ENCODE measurements at places on chromosomes 4 and X. TPM values are rescaled to one million over a fixed set of nuclear protein-coding genes. Genes with fewer than 3 reads are reported as not detected.

EDA2R gene
- total RNA-seq = 0.89 TPM

RBM41 gene
- 13.8 TPM for total RNA-seq

DNA sequence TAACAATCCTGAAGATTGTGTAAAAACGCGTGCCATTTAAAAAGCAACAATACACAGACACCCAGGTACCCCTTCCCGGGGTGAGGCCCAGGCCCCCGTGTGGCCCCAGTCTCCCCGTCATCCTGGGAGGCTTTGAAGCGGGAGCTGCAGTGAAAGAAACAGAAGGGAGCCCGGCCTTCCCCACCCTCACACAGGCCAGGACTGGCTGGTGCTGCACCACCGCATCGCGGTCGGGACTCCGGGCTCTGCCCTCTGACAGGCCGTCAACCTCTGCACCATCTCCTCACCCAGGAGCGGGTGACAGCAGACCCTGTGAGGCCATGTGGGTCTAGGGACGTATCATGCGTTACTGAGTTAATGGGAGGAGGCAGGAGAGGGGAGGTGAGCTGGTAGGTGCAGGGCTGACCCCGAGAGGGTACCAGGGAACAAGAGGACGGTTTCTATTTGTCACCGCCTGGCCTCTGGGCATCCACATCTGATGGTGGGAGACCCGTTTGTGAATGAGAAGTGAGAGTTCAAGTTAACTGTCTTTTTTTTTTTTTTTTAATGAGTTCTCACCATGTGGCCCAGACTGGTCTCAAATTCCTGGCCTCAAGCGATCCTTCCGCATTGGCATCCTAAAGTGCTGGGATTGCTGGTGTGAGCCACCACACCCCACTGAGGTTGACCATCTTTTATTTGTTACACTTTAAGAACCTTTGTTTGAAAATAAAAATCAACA, 27.3 kb downstream of the PIGG start:
- DNase-seq = no peak

- DNase-seq = no peak
These were observed 677.3 kb downstream of the FSTL5 start for GRCh38 chr4:161486461-161486860.

- DNase-seq = peak; percentile 39
These were observed 1000.6 kb downstream of the CCSER1 start for GRCh38 chr4:91127831-91128230.
